ENCODE measurements at places on chromosomes 7 and 10.
A peak's percentile ranks its signal among the peaks of the same experiment; 100 is the strongest.

DNA sequence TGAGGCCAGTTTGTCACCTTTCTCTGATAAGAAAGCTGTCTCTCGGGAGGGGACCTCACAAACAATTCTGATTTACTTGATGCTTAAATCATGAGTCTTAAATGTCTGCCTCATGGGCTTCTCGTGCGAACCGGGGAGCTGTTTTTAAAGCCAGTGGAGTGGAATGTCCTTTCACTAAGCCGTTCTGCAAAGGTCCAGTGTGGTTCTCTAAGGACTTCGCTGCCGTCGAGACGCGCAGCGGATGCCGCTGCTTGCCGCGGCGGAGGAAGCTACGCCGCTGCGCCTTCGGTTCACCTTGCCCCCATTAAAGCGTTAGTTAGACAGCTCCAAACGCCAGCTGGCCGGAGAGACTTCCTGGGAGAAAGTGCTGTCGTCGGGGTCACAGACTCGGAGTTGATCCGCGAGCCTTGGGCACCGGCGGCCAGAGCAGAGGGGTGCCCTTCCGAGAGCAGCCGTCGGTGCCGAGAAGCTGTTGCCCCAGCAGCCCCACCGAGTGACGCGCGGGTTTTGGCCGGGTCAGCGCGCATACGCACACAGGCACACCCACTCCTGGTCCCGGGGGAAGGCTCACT lies 1.3 kb upstream of the HMX3 start:
- DNase-seq = no peak

GRCh38 chr7:47377741-47378140 lies 204.2 kb downstream of the TNS3 start:
- DNase-seq = no peak

- no peak for DNase-seq
Measured at GRCh38 chr7:5594616-5595544, 171.2 kb upstream of the TNRC18 start.

DNA sequence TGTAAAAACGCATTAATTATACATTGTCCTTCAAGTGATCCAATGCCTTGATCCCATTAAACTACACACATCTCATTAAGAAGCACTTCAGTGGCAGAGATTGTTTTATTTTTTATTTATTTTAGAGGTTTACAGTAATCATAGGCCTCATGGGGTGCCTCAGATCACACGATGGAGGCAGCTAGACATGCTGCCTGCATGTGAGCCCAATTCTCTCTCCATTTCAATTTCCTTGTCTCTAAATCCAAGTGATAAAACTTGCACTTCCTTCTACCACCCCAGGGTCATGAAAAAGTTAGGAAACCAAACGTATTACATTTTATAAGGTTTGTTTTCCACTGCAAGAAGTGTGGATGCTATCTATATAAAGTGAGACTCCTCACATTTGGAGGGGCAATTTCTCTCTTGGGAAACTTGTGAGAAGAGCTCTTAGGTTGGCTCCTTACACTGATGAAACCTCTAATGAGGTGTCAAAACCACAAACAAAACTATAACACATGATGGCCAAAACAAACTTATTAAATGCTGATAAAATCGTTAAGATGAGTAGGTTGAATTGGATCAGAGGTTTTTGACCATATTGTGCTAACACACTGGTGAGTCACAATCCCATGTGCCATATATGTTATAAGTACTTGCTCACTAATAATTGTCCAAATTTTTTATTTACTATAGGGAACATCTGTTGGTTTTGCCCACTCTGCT lies 22.3 kb upstream of the XPNPEP1 start:
- no peak for DNase-seq

GRCh38 chr10:1448252-1448930 lies 288.9 kb downstream of the ADARB2 start:
- DNase-seq = no peak

DNA sequence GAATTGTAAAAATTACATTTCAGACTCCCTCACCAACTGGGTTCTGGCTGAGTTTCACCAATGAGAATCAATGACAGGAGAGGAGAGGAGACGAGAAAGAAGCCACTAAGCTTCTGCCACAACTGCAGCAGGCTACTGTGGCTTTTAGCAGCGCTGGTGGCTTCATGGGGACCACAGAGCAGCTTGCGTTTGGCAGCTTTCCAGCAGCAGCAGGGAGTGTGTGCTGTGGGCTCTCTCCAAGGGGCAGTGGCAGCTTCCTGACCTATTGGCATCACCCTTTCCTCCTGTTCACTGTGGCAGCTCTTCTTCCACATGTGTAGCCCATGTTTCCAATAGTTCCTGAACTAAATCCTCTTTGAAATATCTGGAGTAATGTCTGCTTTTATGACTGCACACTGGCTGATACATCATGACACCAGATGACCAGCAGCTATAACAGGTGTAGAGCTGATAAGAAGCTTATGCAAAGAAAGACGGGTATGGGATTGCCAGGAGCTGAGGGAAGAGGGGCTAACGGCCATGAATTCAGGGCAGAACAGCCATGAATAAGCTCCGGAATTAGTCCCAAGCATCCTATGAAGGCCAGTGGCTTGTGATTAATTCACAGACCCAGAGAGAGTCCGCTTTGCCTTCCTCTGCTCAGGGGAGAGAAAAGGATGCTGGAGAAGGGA lies 46.8 kb downstream of the KCNH2 start:
- no peak for DNase-seq

GRCh38 chr10:70115948-70116682 lies 16.5 kb downstream of the AIFM2 start:
- peak; percentile 33 for DNase-seq

- no peak for DNase-seq
Measured at GRCh38 chr7:38463277-38464225, 167.6 kb downstream of the AMPH start.

GRCh38 chr10:79982362-79982800 lies 33.5 kb upstream of the SFTPD start:
- DNase-seq = no peak
